ENCODE measurements at places on chromosomes 2 and 18.

- DNase-seq: no peak
These were observed 6.5 kb downstream of the TTR start for GRCh38 chr18:31598021-31598805.

DNA sequence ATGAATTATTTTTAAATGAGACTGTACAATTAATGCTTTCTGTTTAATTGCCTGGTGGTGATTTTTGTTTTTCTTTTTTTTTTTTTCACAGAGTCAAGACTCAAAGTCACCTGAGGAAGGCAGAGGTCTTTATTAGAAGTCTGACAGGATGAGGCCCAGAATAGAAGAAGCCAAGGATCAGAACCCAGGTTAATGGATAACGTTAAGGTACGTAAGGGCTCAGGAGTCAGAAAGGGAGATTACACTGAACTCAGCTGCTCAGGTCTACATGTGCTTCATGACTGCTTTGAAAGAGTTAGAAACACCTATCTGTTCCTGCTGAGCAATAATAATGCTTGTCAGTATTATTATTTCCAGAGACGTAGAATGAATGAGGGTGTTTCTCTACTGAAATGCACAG is 196.5 kb downstream of the LRATD1 start:
- DNase-seq: no peak

DNA sequence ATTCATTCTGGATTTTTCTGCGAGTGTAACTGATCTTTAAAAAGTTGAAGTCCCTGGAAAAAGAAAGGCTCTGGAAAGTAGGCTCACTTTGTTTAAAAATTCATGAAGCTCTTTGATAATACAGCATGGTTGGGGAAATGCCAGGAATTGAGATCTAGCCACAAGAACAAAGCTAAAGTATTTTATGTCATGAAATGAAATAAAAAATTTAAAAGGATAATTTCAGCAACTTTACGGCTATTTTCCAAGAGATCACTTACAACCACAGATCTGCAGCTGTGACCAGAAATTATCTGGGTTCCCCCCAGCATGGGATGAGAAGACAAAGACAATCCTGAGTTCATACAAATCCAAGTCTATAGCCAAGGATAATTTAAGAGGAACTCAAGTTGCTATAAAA is 25.3 kb upstream of the RFX8 start:
- no peak for DNase-seq

- no peak for DNase-seq
These were observed 203.8 kb downstream of the TNS1 start for GRCh38 chr2:217798743-217799562.

DNA sequence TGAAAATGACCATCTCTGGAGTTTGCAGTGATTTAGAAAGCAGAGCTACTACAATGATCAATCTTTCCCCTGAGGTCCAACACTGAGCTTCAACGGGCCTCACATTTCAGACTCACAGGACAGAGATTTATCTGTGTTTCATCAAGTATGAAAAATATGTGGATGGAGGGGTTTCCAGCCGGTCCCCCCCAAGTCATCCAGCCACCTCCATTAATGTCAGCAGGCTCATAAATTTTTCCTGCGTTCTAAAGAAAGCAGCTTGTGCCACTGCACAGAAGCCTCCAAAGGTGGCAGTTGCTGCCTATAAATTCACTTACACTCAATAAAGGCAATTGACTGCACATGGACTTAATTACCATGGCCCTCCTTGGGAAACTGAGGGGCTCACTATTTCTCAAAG is 117.4 kb upstream of the ACKR3 start:
- no peak for DNase-seq

DNA sequence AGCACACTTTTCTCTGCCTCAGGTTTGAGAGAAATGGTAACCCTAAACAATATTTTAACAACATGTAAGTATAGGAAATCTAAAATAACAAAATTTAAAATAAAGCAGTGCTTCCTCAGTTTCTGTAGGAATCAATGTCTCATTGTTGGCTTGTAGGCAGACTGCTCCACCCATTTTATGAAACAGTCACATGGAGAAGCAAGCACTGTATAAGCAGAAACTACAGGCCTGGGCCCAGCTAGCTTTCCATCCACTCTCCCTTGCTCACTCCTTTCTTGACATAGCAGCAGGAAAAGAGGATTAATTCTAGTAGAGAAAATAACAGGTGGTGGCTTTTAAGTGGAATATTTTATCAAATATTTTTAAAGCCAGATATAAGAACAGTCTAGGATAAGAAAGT is 97.2 kb downstream of the PLEKHM3 start:
- DNase-seq: no peak

DNA sequence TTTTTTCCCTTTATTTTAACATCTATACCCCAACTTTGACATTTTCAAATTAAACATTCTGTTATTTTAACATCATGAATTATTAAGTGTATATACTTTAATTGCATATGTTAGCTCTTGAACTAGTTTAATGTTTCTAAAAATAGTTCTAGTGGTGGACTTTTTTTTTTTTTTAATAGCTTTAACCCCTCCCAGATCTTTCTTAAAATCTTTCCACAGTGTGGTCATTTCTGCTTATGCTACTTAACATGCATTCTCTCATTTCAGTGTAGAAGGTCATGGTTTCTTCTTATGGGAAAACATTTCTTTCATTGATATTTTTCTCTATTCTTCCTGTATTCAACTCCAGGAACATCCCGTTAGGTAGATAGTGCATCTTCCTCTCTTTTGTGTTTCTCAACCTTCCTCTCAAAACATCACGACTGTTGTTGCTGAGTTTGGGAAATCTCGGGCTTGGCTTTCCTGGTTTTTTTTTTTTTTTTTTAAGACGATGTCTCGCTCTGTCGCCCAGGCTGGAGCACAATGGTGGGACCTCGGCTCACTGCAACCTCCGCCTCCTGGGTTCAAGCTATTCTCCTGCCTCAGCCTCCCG is 849 bp upstream of the TMEM18 start:
- no peak for DNase-seq

DNA sequence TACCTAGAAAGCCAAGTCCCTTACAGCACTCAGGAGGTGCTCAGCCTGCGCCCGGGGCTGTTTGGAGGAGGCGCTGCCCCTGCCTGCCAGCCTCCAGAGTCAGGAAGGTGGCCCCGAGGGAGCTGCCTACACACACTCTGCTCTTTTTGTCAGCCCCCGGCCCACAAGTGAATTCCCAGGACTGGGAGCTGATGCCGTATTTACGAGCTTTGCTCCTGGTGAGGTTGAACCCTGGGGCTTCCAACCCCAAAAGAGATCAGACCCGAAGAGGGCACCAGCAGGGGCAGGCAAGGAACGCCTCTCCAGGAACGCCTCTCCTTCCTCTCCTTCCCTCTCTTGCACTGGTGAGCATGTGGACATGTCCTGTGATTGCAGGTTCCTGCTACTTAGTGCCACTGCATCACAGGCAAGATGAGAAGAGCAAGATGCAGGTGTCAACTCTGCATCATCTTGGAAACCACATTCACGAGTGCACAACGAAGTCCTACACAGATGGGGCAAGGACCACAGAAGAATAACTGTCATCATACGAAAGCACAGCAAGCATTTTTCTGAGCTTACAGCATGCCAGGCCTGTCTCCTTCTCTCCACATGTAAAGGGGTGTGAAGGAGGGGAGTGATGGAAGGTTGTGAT is 126.7 kb downstream of the NDUFA10 start:
- no peak for DNase-seq

DNA sequence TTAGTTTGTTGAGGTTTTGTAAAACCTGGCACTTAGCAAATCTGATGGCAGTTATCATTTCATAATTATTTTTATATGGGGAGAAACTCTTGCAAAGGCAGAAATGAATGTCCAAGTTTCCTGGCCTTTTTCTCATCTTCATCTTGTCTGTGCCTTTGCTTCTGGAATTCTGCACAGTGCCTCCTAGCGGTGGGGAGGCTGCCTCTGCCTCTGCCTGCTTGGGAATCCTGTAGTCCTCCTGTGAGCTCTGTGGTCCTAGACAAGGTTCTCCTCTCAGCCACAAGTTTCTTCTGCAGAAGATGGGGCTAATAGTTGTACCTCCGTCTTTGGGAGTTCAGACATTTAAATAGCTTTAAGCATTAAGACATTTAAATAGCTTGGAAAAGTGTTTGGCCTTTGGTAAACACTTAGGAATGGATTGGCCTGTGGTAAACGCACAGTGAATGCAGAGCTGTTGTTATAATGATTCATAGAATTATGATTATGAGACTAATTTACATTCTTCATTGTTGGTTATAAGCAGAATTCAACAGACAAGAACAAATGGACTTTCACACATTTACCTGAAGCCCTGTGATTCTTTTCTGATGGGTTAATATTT is 101.2 kb downstream of the ZNF236 start:
- no peak for DNase-seq

DNA sequence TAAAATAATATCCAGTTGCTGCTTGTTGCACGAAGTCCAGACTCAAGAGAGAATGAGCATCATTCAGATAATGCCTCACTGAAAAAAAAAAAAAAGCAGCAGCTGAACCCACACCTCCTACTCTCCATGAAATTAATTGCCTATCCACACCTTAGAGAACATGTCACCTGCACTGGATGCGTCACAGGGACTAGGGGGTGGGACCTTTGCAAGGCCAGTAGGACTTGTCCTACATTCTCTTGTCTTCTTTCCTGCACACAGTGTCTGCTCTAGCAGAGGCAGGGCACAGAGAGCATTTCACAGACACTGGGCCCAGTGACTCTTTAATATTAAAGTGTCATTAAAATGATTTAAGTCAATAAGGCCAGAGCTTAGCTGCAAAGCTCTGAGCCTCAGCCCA is at the start of gene ABCA12:
ABCA12 (minus strand) TSS at position 148 of the 400 bp plus-strand sequence. CDS start 418 bp downstream, outside the sequence.
- DNase-seq: no peak

GRCh38 chr2:127707890-127708648 is 6.8 kb downstream of the SFT2D3 start:
- no peak for DNase-seq

GRCh38 chr2:227799202-227799601 is 14.4 kb upstream of the CCL20 start:
- DNase-seq: no peak

- DNase-seq: no peak
These were observed 1231.7 kb upstream of the ZEB2 start for GRCh38 chr2:145751629-145752028.

- no peak for DNase-seq
These were observed 10.1 kb downstream of the RRM2 start for GRCh38 chr2:10132596-10132995.

- no peak for DNase-seq
These were observed 4.7 kb upstream of the KCNF1 start for GRCh38 chr2:10906926-10907625.

- peak; percentile 4 for DNase-seq
These were observed 2.2 kb upstream of the CASP8 start for GRCh38 chr2:201257956-201258665.

- DNase-seq: no peak
These were observed 109.1 kb downstream of the SMAD2 start for GRCh38 chr18:47821314-47821713.

GRCh38 chr2:113962692-113963480 is 73.0 kb downstream of the ACTR3 start:
- no peak for DNase-seq

DNA sequence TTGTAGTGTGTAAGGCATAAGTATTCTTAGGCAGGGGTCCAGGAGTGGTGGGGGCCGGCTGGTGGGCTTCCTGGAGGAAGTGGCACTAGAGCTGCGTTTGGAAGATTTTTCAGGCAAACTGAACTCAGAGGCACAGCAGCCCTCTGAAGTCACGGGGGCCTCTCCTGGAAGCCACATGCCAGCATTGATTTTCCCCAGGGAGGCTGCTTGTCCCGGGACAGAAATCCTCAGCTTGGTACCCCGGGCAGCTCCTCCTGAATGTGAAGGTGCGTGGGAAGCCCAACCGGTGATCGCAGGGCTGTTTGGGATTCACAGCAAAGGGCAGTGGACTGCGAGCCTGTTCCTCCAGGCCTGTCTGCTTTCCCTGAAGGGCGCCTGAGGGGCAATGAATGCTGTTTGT is 1.6 kb upstream of the PDIA6 start:
- no peak for DNase-seq

GRCh38 chr2:3595985-3596384 is 1.1 kb downstream of the COLEC11 start:
- no peak for DNase-seq

- no peak for DNase-seq
These were observed 34.9 kb upstream of the ATP8B1 start for GRCh38 chr18:57837917-57838548.

GRCh38 chr2:98514096-98514639 is 69.5 kb downstream of the INPP4A start:
- no peak for DNase-seq

DNA sequence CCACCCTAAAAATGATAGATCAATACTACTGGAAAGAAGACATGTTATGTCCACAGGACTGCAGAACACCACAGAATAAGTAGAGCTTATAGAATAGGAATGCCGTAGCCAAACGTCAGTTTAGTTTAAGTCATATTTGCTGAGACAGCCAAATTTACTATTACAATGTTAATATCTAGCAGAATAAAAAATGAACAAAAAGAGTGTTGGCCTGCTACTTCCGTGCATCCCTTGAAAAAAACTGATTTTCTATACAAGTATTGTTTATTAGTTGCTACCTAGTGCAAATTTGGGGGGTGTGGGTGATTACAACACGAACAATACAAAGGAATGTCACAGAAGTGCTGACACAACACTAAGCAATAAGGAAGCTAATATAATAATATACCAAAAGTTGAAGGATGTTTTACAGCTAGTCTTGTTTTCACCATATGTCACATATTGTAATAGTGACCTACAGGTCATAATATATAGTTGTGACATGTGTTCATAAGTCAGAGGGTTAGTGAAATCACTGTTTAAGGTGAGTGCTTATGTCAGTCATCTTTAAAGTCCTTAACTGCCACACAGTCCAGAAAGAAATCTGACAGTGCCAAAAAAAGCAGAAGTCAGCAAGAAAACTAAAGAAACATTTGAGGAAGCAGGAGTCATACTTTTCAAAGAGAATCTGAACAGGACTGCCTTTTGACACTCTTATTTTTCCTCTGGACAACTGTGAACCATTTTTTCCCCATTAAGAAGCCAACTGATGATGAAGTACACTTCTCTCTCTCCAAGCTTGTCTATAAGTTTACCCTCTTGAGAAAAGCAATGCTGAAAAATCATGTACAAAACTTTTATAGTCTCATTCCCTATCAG is 376.4 kb downstream of the ZEB2 start:
- no peak for DNase-seq

DNA sequence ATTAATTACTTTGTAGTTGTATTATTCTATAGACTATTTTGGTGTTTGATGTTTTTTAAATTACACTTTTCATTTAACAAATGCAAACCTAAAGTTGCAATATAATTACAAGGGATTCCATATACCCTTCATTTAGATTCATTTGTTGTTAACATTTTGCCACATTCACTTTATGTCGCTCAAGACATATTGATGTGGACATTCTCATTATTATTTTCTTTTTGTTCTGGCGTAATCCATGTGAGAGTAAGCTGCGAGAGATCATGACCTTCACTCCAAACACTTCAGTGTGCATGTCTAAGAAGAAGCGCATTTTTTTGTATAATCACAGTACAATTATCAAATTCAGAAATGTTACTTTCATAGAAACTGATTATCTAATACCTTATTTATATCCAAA is 280.6 kb downstream of the CALCRL start:
- no peak for DNase-seq

GRCh38 chr18:51278045-51278649 is 80.7 kb upstream of the MEX3C start:
- DNase-seq: peak; percentile 61

GRCh38 chr2:29323301-29323700 is 208.1 kb downstream of the CLIP4 start:
- DNase-seq: no peak

- peak; percentile 20 for DNase-seq
These were observed 34.4 kb downstream of the ATP8B1 start for GRCh38 chr18:57768537-57769326.

- no peak for DNase-seq
These were observed 62.5 kb downstream of the STK39 start for GRCh38 chr2:168184681-168185513.

All from NCI-H187 (cell line).